ENCODE measurements at places on chromosomes 7 and 10.

- DNase-seq: no peak
Measured at GRCh38 chr10:48926764-48927540, 12.7 kb downstream of the LRRC18 start.

DNA sequence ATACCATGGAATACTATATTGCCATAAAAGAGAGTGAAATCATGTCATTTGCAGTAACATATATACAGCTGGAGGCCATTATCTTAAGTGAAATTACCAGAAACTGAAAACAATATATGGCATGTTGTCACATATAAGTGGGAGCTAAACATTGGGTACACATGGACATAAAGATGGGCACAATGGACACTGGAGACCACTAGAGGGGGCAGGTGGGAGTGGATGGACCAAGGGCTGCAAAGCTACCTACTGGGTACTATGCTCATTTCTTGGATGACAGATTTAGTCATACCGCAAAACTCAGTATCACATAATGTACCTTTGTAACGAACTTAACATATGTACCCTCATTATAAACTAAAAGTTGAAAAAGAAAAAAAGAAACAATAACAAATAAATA is 1167.6 kb downstream of the NXPH1 start:
- DNase-seq: no peak

- no peak for DNase-seq
Measured at GRCh38 chr7:23633417-23633816, 36.2 kb downstream of the CCDC126 start.

- DNase-seq: no peak
Measured at GRCh38 chr10:30587522-30588031, 42.0 kb downstream of the LYZL2 start.

DNA sequence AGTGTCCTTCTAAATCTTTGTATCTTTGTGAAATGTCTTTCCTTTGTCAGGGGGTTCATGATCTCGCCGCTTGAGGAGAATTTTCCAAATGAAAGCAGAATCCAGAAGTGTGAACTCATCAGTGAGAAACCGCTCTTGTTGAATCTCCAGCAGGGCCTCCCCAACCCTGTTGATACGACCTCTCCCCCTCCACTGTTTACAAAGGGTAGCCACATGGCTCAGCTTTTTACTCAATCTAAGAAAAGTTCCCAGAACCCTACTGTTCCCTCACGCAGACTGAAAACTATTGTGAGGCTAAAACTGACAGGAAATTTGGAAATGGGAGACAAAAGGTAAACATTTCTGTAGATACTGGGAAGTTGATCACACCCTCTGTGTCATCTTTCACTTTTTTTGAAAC is 73.9 kb downstream of the SEMA3C start:
- DNase-seq: peak; percentile 90

GRCh38 chr10:62580396-62580795 is 206.2 kb downstream of the ZNF365 start:
- DNase-seq: no peak

DNA sequence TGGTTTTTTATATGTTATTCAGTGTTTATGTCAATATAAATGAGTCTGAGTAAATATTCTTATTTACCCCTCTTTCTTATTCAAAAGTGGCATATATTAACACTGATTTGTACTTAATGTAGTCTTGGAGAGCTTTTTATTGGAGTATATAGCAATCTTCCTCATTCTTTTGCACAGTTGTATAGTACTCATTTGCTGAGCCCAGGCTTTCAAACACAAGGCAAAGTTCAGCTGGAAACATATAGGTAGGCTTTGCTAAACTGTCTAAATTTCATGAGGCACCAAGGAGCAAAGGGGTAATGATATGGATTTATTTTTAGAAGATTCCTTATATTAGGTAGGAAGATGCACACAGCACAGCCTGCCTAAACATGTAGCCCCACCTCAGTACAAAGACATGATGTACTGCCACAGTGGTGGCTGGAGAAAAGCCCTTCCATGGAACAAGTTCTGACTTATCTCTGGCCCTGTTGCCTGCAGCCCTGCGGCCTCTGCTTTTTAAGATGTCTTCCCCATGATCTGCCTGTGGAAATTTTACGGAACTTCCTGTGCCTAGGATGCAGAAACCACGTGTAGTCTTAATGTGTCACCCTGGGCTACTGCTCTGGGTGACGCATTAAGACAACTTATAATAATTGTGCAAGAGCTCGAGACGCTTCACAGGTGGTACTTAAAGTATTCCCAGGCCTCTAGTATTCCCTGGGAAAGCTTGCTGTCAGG is 9.6 kb upstream of the PDCD4 start:
- DNase-seq: no peak

DNA sequence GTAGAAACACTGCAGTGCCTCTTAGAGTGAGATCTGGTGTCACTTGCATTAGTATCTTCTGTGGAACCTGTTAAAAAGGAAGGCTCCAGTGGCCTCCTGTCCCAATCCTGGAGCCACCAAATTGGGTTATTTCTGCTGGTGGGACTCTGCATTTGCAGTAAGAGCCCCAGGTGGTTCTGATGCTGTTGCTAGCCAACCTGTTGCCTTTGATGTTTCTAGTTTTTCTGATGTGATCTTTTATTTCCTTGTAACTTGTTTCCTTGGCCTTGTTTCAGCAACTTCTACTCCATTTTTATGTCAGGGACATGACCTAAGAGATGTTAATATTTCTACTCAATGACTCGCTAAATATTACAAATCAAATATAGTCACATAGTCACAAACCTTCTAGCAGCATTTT is 12.5 kb upstream of the STN1 start:
- DNase-seq: no peak

DNA sequence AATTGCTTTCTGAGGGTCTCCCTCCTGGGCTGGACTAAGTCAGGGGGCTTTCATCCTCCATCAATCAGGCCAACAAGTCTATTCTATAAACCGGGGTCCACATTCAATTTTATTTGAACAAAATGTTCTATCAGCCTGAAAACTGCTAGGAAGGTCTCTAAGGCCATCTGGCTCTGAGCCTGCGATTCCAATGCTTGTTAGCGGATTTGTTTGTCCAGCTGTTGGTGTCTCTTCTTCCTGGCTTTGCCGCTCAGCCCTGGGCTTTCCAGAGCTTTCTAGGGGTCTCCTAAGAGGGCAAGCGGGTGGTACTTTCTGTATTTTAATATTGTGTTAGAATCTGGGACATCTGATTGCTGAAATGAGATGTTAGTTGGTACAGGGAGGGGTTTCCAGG is 136.7 kb downstream of the VIPR2 start:
- DNase-seq: no peak

DNA sequence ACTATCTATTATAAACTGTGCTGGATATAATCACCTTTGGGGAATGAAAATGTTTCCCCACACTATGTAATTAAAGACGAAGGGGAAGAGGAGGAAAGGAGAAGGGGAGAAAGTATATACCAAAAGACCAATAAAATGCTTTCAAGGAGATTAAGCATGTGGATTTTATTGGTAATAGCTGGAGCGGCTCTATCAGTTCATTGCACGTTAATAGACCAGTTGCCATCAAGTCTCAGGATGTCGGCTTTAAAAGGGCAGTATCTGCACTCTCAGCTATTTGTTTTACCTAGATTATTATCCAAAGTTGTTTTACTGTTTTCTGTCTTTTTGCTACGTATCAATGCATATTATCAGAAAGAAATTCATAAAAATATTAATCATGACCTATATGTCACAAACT is 9.0 kb downstream of the ETV1 start:
- DNase-seq: no peak

DNA sequence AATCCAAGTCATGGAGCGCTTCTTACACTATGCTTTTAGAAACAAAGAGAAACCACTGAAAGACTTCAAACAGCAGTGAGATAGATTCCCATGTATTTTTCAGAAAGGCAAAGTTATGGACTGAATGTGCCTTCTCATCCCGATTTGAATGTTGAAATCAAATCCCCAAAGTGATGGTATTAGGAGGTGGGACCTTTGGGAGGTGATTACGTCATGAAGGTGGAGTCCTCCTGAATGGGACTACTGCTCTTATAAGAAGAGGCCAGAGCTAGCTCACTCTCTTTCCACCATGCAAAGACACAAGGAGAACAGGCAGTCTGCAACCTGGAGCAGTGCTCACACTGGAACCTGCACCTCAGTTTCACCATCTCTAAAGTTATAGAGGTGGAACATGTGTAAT is 1279.8 kb downstream of the GATA3 start:
- no peak for DNase-seq

DNA sequence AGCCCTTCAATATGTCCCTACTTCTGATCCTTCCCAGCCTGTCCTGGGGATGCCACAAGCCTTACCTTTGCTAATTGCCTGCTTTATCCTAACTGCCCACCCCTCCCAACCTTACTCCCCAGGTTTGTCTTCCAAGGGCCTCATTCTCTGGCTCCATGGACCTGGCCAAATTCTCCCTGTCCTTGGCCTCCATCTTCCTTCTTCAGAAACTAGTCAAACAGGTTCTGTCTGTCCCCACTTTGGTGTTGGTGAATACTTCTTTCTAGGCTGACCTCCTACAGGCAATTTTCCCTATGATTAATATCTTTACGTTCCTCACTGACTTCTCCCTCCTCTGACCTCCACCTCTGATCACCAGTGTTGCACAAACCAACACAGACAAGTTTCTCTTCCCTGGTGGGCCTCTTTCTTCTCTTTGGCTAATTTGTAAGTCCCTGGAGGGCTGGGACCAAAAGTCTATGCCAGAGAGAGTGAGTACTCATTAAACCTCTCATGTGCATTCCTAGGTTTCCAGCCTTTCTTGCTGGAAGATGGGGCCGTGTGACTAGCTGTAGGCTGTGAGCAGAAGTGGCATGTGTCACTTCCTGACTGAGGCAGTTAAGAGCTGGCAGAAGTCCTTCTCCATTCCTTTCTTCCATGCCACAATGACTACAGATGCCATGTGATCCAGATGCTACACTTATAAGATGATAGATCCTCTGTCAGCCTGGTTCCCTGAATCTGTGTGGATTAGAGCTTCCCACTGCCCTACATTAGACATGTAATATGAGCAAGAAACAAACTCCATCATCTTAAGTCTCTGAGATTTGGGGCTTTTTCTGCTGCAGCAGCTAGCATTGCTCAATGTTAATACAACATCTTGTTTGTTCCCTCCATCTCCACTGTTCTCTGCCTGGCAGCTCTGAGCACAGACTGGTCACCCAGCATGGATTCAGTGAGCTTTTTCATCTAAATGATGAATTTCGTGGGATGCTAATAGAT is 382.7 kb downstream of the RPS24 start:
- no peak for DNase-seq
